ENCODE measurements at places on chromosomes 1 and 21.

GRCh38 chr21:41776778-41777177 lies 9.9 kb upstream of the RIPK4 start:
- no peak for DNase-seq

DNA sequence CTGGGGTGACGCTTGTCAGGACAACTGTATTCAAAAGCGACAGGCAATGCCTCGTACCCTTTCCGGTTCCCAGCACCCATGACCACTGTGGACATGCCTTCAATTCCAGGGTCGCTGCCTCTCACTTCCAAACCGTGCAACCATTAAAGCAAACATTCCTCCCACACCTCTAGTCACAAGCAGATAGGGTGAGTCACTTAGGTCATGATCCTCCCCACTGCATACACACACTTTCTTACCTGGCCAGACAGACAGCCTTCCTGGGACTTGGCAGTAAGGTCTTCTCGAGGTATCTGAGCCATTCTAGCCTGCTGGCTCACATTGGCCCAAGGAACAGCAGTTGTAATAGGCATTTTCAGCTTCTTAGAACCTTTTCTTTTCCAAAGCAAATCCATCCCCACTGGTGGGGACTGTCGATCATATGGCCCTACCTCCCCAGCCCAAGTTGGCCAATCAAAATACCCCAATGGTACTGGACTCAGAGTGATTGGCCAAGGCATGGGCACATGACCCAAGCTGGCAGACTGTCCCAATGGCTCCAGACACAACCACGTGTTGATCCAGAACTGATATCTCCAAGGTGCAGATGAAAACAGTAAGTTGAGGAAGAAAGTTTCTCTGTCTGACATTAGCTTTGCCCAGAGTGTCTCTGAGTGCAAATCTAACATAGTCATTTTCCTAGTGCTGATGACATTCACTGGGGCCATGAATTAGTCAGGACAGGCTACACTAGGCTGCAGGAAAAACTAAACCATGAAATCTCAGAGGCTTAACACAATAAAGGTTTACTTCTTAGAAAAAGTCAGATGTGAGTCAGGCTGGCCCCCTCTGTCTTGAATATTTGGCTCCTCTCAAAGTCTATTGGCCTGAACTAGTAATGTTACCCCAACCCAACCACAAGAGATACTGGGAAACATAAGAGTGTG lies 113.8 kb downstream of the RRAGC start:
- no peak for DNase-seq

GRCh38 chr1:27394282-27394658 lies 1.8 kb downstream of the GPR3 start:
- no peak for DNase-seq

- DNase-seq, result no peak
Observed at GRCh38 chr1:7768583-7768982, 2.5 kb upstream of the VAMP3 start.

GRCh38 chr1:60136395-60136794 lies 62.8 kb upstream of the C1orf87 start:
- no peak for DNase-seq

DNA sequence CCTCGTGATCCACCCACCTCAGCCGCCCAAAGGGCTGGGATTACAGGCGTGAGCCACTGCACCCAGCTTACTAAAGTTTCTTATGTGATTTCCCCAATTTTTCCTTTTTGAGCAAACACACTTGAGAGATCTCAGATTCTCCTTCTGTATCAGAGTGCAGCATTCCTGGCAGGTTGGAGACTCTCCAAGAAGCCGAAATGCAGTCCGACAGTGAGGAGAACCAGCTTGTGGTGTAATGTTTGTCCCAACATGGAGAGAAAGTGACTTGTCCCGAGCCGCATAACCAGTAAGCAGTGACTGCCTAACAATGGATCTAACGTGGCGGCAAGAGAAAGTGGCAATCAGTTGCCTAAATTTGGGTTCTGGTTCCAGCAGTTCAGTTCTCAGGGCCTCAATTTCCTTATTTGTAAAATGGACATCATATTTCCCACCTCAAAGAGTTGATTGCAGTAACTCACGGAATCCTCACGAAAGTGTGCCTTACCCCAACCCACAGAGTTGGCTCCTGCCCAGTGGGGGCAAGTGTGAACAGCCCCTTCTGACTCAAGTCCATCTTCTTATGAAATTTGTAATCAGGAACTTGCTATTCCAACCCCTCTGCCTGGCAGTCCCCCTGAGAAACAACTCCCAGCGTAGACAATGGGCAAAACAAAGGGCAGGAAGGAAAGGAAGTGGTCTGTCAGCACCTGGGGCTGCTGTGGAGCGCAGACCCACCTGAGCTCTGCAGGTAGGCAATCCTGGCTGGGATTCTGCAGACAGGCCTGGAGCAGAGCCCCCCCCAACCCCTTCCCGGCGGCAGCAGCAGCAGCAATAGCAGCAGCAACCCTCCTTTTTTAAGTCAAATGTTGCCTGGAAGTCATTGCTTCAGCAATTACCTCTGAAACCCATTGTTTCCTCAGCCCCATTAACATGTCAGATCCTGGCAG lies 223.6 kb upstream of the POU3F1 start:
- DNase-seq, result no peak
